ENCODE measurements at places on chromosomes 7 and 10.
A peak's percentile ranks its signal among the peaks of the same experiment; 100 is the strongest.

GRCh38 chr10:52993109-52993508 lies 220.5 kb upstream of the MBL2 start:
- DNase-seq = no peak

GRCh38 chr7:87140271-87140748 lies 11.9 kb upstream of the DMTF1 start:
- no peak for DNase-seq

DNA sequence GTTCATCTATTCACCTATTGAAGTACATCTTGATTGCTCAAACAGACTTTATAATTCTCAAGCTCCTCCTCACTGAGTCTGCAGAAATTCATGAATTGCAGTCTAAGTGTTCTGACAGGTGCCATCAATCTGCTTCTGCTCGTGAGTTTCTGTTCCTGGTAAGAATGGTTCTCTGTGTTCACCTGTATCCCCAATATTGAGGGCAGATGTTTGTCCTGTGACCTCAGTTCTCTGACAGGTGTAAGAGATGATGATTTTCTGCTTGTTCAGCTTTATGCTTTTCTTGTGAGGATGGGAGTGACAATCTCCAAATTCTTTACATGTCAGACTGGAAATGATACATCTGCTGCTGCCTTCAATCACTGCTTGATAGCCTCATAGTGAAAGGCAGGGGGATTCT lies 736.9 kb upstream of the COBL start:
- no peak for DNase-seq

DNA sequence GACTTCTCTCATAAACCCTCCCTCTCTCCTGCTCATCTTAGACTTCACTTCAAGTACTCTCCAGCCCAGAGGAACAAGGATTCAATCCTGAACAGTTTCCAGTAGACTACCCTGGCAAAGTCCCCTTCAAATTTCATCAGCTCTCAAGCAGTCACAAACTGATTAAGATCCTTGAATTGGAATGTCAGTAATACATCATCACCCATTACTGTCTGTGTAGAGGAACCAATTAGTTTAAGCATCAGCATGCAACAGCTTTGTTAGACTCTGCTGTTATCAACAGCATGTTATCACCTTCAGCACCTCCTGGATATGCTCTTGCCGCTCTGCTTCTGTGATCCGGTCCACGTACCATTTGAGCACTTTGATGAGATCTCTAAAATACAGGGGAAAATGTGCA lies 307.0 kb upstream of the IMMP2L start:
- DNase-seq = no peak

DNA sequence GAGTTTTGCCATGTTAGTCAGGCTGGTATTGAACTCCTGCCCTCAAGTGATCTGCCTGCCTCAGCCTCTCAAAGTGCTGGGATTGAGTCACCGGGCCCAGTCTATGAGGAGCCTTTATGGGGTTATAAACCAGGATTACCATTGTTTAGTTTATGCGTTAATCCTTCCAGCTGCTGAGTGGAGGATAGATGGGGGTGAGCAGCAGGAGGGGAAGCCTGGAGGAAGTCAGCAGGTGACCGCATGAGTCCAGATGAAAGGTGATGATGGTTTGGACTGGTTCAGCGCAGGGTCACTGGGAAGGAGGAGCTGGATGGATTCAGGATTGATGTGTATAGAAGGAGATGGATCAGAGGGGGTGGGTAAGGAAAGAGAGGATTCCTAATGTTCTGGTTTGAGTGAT lies 197.1 kb downstream of the ADAM12 start:
- no peak for DNase-seq

GRCh38 chr10:70672165-70673042 lies at the start of gene ADAMTS14:
TSS of gene ADAMTS14 (plus strand) at chr10:70672506. CDS start at chr10:70672803, 297 bp downstream.
- peak; percentile 84 for DNase-seq

- DNase-seq = peak; percentile 96
These were observed 24.5 kb upstream of the SVIL start for GRCh38 chr10:29658984-29659965.

GRCh38 chr7:99465421-99465768 lies 572 bp downstream of the ATP5MF start:
- no peak for DNase-seq

GRCh38 chr10:100647928-100648327 lies 97.5 kb upstream of the PAX2 start:
- no peak for DNase-seq

GRCh38 chr7:101108330-101108857 lies 18.5 kb upstream of the SERPINE1 start:
- no peak for DNase-seq

Data from adipocyte (in vitro differentiated cells).